ENCODE measurements at places on chromosomes 12 and 14. TPM values are rescaled to one million over a fixed set of nuclear protein-coding genes. Genes with fewer than 3 reads are reported as not detected.

TMEM132C gene
- polyA plus RNA-seq: 33.7 TPM

DGKA gene
- 38.8 TPM for polyA plus RNA-seq

SLC8A3 gene
- polyA plus RNA-seq: 11.0 TPM

CCDC198 gene
- polyA plus RNA-seq: 50.1 TPM

SERPINA3 gene
- 1.4 TPM for polyA plus RNA-seq

KCNMB4 gene
- polyA plus RNA-seq: 24.7 TPM

PTGDR gene
- polyA plus RNA-seq: 0.33 TPM

SMOC1 gene
- 1.4 TPM for polyA plus RNA-seq

ZC3H10 gene
- 6.7 TPM for polyA plus RNA-seq

SH2B3 gene
- 20.8 TPM for polyA plus RNA-seq

PIGH gene
- polyA plus RNA-seq: 22.8 TPM

IFT81 gene
- 47.6 TPM for polyA plus RNA-seq

OR9K2 gene
- polyA plus RNA-seq: not detected

TAS2R30 gene
- 0.32 TPM for polyA plus RNA-seq

PZP gene
- 2.8 TPM for polyA plus RNA-seq

RNF212B gene
- polyA plus RNA-seq: 0.68 TPM

DDX55 gene
- polyA plus RNA-seq: 43.7 TPM

RAB2B gene
- polyA plus RNA-seq: 47.5 TPM

KRT72 gene
- polyA plus RNA-seq: 0.27 TPM

SLCO1B1 gene
- not detected for polyA plus RNA-seq

IGFBP6 gene
- polyA plus RNA-seq: 22.1 TPM

SLC25A21 gene
- polyA plus RNA-seq: 2.8 TPM

DNAJC22 gene
- polyA plus RNA-seq: 6.8 TPM

PSEN1 gene
- 50.2 TPM for polyA plus RNA-seq

FBXW8 gene
- polyA plus RNA-seq: 27.9 TPM

LGR5 gene
- polyA plus RNA-seq: 3.8 TPM

BIN2 gene
- polyA plus RNA-seq: 7.2 TPM

KRT74 gene
- not detected for polyA plus RNA-seq

PMEL gene
- 2.2 TPM for polyA plus RNA-seq

ANO6 gene
- polyA plus RNA-seq: 68.3 TPM

IL22 gene
- polyA plus RNA-seq: not detected

TPCN1 gene
- polyA plus RNA-seq: 34.3 TPM

CCDC197 gene
- polyA plus RNA-seq: not detected

NRDE2 gene
- polyA plus RNA-seq: 25.7 TPM

BAG5 gene
- polyA plus RNA-seq: 23.7 TPM

GALNT8 gene
- polyA plus RNA-seq: 1.5 TPM

SLC17A8 gene
- polyA plus RNA-seq: 3.8 TPM

MMP14 gene
- polyA plus RNA-seq: 169 TPM

CLEC4D gene
- polyA plus RNA-seq: 0.17 TPM

PAWR gene
- 51.0 TPM for polyA plus RNA-seq

GZMB gene
- polyA plus RNA-seq: 0.53 TPM

RNFT2 gene
- 3.6 TPM for polyA plus RNA-seq

LBHD2 gene
- polyA plus RNA-seq: not detected
